EL (cell line): ENCODE measurements at places on chromosomes 11 and 22.

GRCh38 chr11:76329983-76330382 is 50.9 kb downstream of the THAP12 start:
- no peak for DNase-seq

GRCh38 chr11:73598719-73599379 is 937 bp upstream of the FAM168A start:
- no peak for DNase-seq

- no peak for DNase-seq
These were observed 341.0 kb downstream of the ETS1 start for GRCh38 chr11:128246364-128246801.

GRCh38 chr11:78722786-78723185 is 148.1 kb upstream of the NARS2 start:
- no peak for DNase-seq

- no peak for DNase-seq
These were observed 40.7 kb upstream of the CD82 start for GRCh38 chr11:44524751-44525201.

GRCh38 chr11:43532041-43532440 is 148.5 kb upstream of the HSD17B12 start:
- DNase-seq, result no peak
